ENCODE measurements at places on chromosomes 16 and 17. TPM values are rescaled to one million over a fixed set of nuclear protein-coding genes. Genes with fewer than 3 reads are reported as not detected.
A peak's percentile ranks its signal among the peaks of the same experiment; 100 is the strongest.

The CAPNS2 gene
- 0.19 TPM for polyA plus RNA-seq

The ITGAX gene
- polyA plus RNA-seq = 0.64 TPM

DNA sequence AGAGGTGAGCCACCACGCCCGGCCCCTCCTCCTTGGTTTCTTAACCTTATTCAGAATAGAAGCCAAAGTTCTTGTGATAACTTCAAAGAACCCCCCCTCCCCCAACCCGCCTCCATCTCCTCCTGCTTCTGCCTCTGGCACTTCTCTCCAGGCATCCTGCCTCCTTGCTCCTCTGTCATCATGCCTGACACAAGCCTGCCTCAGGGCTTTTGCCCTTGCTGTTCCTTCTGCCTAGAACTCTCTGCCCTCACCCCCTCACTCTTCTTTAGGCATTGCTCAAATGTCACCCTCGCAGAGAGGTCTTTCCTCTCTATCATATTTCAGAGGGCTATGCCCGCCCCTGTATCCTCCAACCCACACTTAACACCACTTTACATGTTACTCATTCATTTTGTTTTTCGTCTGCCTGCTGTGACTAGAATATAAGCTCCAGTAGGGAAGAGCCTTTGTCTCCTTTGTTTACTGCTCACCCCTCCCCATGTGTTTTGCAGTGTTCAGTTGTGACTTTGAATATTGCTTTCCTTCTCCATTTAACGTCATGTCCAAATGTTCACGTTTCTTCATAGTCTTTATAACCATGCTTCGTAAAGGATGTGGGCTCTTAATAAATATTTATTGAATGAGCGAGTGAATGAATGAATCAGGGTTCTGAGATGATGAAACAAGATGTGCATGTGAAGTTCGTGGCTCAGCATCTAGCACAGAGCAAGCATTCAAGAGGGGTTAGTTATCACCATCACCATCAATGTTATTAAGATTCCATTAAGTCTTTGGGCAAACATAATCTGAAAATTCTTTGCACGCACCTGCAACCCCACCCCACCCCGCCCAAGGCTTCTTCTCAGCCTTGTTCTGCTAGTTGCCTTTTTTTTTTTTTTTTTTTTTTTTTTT is 186.2 kb upstream of the WSCD1 start:
- DNase-seq = no peak
- peaks cover 2% of the 10 kb centered on the region for H3K27me3 ChIP-seq
- peaks cover 4% of the 10 kb centered on the region for H3K4me1 ChIP-seq
- no peaks in the 10 kb centered on the region for H3K36me3 ChIP-seq
- H3K4me3 ChIP-seq = no peak overlapping the region

GRCh38 chr17:75152922-75153779 is 1.2 kb downstream of the JPT1 start:
- peaks cover 5% of the 10 kb centered on the region for H3K36me3 ChIP-seq
- H3K27me3 ChIP-seq = no peaks in the 10 kb centered on the region
- peak overlapping the region; percentile 67 for H3K27ac ChIP-seq
- peak; percentile 54 for DNase-seq
- peak overlapping the region; percentile 94 for H3K4me3 ChIP-seq

- H3K27me3 ChIP-seq = no peaks in the 10 kb centered on the region
- H3K4me3 ChIP-seq = no peak overlapping the region
- H3K4me1 ChIP-seq = peaks cover 14% of the 10 kb centered on the region
- H3K36me3 ChIP-seq = peaks cover 1% of the 10 kb centered on the region
- H3K27ac ChIP-seq = no peak overlapping the region
These were observed 64.8 kb downstream of the TUBD1 start for GRCh38 chr17:59827721-59828477.

Measured in muscle of leg (tissue), 16 donors.